ENCODE measurements at places on chromosomes 7 and 10.
A peak's percentile ranks its signal among the peaks of the same experiment; 100 is the strongest.

DNA sequence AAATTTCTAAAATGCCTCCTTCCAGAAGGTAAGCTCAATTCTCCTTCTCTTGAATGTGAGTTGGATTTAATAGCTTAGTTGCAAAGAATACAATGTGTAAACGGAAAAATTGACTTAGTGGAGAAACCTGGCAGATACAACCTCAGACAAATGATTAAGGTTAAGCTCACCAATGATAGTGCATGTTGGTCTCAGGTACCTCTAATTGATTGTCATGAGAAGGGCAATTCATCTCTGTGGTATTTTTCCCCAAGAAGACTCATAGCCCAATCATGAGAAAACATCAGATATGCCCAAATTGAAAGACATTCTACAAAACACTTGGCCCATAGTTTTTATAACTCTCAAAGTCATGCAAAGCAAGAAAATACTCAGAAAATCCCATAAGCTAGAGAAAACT lies 36.2 kb upstream of the TMEM106B start:
- DNase-seq, result no peak

DNA sequence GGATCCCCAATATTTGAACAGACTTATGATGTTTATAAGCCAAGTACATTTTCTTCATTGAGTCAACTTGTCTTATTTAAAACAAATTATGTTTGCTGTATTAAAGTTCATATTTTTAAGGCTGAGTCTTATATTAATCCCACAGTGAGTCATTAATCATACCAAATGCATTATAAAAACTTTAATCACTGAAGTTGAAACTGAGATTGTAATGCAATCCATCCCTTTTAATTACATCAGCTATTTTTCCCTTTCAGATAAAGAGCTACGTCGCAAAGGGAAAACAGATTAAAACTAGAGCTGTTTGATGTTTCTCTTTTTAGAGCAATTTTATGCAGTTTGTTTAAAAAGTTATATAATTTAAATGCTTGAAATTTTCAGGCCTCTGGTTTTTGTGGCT lies 183.0 kb downstream of the ARID5B start:
- no peak for DNase-seq

DNA sequence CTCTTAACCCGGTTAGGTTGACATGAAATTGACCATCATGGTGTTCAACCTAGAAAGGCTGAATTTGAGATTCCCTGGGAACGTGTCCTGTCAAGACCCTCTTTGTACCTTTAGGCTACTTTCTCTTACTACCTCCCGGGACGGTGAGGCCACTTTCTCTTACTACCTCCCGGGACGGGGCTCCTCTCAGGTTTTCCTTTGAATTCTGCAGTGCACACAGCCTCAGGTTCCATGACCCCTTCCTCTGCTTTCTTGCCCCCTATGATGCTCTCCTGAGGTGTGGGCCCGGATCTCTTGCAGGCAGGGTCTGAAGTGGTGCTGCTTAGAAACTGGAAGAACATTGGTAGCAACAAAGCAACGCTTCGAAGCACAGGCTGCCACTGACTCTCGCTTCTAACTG lies 155.3 kb downstream of the CAMK1D start:
- DNase-seq, result no peak

GRCh38 chr7:157299613-157300368 lies 37.0 kb upstream of the DNAJB6 start:
- DNase-seq, result peak; percentile 91

- DNase-seq, result no peak
Observed at GRCh38 chr10:104707602-104708459, 66.7 kb downstream of the SORCS3 start.

- no peak for DNase-seq
Observed at GRCh38 chr7:33873518-33873917, 31.8 kb upstream of the BMPER start.

DNA sequence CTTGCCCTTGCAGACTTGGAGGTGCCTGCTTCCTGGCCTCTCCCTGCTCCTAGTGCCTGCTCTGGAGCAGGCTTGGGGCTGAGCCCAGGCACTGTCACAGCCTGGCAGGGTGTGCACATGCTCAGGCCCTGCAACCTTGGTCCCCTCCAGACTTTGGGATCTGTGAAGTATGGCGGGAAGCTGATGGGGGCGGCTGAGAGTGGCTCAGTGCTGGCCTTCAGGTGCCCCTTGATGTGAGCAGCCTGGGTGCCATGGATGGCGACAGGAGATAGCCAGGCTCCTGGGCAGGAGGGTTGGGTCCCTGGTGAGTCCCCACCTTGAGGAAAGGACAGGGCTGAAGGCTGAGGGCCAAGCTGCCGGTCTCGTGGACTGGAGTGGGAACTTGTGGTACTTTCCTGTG lies 700.4 kb upstream of the KCND2 start:
- no peak for DNase-seq

GRCh38 chr10:71406878-71407277 lies 10.2 kb downstream of the CDH23 start:
- no peak for DNase-seq

DNA sequence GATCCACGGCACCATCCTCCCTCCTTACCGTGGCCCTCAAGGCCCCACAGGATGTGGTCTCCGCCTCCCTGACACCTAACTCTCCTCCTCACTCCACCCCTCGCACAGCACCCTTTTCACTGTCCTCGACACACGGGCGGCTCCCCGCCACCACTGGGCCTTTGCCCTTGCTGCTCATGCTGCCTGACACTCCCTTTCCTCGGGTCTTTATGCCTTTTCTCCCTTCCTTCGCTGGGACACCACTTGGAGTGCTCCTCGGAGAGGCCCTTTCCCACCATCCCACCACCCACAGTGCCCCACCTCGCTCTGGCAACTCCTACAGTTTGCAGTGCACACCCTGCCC lies 7.9 kb upstream of the INMT start:
- DNase-seq, result no peak

GRCh38 chr7:24574950-24575349 lies 1.7 kb downstream of the PALS2 start:
- DNase-seq, result no peak

GRCh38 chr10:8454357-8454756 lies 399.9 kb downstream of the GATA3 start:
- no peak for DNase-seq

GRCh38 chr10:98006266-98006665 lies 24.2 kb downstream of the CRTAC1 start:
- peak; percentile 73 for DNase-seq

- DNase-seq, result peak; percentile 84
Observed at GRCh38 chr7:2405601-2406345, 2.4 kb downstream of the CHST12 start.

DNA sequence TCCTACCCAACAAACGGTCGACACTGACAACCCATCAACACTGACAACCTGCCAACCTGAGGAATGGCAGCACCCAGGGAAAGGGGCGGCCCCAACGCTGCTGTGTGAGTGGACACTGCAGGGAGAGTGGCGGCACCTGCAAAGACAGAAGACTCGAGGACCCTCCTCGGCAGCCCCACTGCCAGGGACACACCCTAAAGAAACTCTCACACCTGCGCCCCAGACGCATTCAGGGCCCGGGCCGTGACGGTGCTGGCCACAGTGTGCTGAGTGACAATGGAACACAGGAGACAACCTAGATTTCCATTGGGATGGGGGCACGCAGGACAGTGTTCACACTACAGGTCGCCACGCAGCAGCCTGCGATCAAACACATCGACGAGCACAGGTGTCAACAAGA lies 3.6 kb downstream of the CAMK2B start:
- DNase-seq, result no peak

GRCh38 chr10:93058139-93058538 lies 2.5 kb upstream of the CYP26C1 start:
- DNase-seq, result no peak

GRCh38 chr10:54159924-54160323 lies 641.1 kb downstream of the PCDH15 start:
- no peak for DNase-seq

- DNase-seq, result no peak
Observed at GRCh38 chr7:135242096-135242684, 8.6 kb downstream of the STRA8 start.

DNA sequence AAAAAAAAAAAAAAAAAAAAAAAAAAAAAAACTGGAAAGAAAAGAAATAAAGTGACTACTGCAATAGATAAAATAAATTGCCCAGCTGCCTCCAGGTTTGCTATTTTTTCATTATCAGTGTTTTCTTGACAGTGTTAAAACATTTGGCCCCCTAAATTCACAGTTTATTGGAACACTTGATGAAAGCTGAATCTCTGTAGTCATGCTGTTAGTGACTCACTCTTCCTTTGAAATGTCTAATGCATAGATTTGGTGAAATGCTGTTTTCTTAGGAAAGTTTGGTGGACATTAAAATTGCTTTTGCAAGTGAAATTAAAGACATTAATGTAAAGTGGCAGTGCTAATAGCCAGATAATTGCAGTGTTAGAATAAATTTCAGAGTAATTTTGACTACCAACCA lies 785.2 kb downstream of the NRG3 start:
- DNase-seq, result no peak

DNA sequence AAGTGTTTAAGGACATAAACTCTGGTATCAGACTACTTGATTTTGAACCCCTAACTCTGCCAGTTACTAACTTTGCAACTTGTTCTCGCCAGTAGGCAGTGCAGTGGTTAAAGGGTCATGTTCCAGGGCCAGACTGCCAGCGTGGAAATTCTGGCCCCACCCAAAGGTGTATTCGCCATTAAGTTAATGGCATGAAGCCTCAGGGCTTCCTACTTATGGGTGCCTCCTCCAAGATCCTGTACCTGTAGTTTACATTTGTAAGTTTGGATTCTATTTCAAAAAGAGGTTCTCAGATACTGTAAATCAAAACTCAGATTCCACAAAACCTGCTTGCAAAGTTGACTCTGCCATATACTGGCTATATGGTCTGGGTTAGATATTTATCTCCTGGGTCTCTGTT lies 2.8 kb upstream of the PIP start:
- no peak for DNase-seq

GRCh38 chr10:59350558-59350957 lies 11.8 kb downstream of the FAM13C start:
- no peak for DNase-seq

DNA sequence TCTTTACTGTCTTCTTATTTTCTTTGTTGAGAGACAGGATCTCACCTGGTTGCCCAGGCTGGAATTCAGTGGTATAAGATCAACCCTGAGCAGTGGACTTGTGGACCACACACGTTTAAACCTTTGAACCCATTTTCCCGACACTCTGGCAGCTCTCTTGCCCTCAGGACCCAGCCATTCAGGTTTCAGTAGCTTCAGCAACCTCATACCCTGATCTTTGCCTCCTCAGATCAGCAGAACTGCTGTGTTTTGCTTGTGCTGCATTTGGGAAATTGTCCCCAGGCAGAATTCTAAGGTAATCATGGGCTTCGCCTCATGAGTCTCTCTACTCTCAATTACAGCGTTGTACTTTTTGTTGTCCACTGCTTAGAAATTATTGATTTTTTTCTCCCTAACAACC lies 317.6 kb upstream of the KIAA1217 start:
- DNase-seq, result no peak

DNA sequence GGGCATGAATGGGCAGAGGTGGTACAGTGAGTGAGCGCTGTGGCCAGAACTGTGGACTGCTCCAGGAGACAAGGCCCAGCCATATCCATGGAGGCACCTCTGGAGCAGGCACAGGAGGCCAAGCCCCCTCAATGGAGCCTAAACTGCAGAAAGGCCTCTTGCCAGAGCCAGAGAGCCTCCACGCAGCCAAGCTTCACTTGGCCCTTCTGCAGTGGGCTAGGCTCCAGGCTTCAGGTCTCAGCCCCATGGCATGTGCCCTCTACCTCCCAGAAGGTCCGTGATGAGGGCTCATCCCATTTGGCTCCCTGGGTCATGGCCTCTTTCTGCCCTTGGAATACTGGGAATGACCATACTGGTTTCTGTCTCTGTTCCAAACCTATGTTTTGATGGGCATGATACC lies 8.9 kb downstream of the PDE1C start:
- no peak for DNase-seq

GRCh38 chr7:8255680-8256655 lies 6.0 kb downstream of the ICA1 start:
- DNase-seq, result no peak

GRCh38 chr7:108293149-108293612 lies 163.0 kb upstream of the LAMB4 start:
- DNase-seq, result no peak

GRCh38 chr7:24670782-24671181 lies 86.5 kb downstream of the GSDME start:
- no peak for DNase-seq

- no peak for DNase-seq
Observed at GRCh38 chr10:99590799-99591198, 29.4 kb downstream of the SLC25A28 start.

- no peak for DNase-seq
Observed at GRCh38 chr7:33996899-33997298, 91.6 kb downstream of the BMPER start.

DNA sequence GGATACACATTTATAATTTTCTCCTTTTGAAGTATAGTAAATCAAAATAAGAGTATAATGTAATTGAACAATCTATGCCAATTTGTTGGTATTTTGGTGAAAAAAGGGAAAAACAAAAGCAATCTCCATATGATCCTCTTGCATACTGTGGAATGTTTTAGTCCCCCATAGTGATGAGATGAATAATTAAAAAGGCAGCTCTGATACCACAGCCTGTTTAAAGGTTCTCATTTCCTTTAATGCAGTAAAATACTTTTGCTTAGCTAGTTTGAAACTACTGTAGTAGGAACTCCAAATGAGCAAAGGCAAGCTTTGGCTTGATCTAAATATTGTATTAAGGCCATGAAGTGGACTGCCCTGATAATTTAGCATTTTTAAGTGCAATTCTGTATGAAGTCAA lies 77.6 kb downstream of the VTI1A start:
- no peak for DNase-seq

DNA sequence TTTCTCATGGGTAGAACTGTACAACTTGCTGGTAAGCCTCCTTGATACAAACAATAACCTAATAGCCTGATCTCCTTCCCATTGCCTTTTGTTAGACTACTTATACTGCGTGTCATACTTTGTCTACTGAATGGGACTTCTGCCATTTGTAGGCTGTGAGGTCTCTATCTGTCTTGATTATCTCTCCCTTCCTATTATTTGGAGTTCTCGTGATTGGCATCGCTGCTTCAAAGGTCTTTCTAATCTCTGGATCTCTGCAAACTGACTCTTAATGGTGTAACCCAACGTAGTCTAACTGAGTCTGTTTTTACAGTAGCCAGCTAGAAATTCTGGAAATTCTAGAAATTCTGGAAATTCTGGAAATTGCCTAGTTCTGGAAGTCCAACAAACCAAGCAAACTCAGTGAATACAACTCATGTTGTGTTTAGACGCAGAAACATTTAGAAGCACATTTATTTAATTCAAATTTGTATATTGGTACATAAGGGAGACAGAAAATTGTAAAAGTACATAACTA lies 29.8 kb downstream of the PHYHIPL start:
- no peak for DNase-seq

Measured in Jurkat, Clone E6-1 (cell line).